Naive thymus-derived CD4-positive, alpha-beta T cell (primary cell): ENCODE measurements at places on chromosomes 1 and 21. TPM values are rescaled to one million over a fixed set of nuclear protein-coding genes. Genes with fewer than 3 reads are reported as not detected.

GRCh38 chr1:102837551-102837950, 270.8 kb downstream of the COL11A1 start:
- no peak overlapping the region for H3K27ac ChIP-seq
- H3K27me3 ChIP-seq, result no peaks in the 10 kb centered on the region
- H3K4me3 ChIP-seq, result no peak overlapping the region
- H3K4me1 ChIP-seq, result no peaks in the 10 kb centered on the region

DNA sequence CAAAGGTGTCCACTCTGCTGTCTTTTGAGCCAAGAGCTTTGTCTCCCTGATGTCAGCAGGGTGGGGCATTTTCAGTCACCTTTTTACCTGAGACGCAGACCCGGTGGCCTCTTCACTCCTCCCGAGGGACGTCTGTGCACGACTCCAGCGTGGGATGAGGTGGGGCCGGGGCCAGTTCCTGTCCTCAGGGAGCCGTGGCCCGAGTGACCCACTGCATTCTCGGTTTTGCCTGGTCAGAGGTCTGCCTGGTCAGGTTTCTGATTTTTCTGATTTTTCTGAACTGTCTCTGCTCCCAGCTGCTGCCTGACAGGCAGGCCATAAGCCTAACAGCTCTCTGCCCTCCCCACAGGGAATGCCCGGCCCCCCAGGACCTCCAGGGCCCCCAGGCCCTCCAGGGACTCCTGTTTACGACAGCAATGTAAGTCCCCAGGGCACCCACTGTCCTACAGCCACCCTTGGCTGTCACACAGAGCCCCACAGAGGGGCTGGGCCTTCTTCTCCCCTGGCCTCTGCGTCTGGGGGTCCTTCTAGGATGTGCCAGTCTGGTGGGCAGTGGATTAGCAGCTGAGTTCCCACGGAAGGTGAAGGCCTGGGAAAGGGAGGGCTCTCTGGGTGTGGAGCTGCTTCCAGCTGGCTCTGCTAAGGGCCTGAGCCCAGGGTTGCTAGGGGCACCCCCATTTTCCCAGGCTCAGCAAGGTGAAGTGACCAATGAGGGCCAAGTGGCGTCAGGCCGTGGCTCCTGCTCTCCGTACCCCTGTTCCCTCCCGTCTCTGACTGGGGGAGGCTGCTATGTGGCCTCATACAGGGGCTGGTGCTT, 45.9 kb downstream of the SLC19A1 start:
- H3K4me1 ChIP-seq, result no peaks in the 10 kb centered on the region
- H3K4me3 ChIP-seq, result no peak overlapping the region
- H3K27ac ChIP-seq, result no peak overlapping the region
- DNase-seq, result no peak
- peaks cover 47% of the 10 kb centered on the region for H3K36me3 ChIP-seq

GRCh38 chr1:8015036-8015808, 10.9 kb downstream of the ERRFI1 start:
- peak; percentile 57 for DNase-seq
- no peaks in the 10 kb centered on the region for H3K4me1 ChIP-seq
- peaks cover 7% of the 10 kb centered on the region for H3K27me3 ChIP-seq
- no peaks in the 10 kb centered on the region for H3K36me3 ChIP-seq

The OR2T11 gene
- not detected for total RNA-seq

DNA sequence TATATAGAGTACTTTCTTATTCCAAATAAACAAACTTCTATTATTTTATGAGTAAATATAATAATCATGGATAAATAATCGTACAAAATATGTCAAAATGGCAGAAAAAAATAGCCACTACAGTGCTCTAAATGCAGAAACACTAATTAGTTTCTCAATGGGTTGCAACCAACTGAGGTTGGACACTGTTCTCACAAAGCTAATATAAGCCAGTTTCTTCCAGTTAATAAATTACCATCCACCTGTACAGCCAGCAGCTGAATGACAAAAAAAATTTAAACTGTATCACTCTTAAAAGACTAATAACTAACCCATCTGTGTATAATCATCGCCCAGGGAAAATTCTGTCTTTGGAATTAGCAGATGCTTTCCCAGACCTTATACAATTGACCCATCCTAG, 36.9 kb downstream of the GDAP2 start:
- no peak overlapping the region for H3K4me3 ChIP-seq
- no peak overlapping the region for H3K27ac ChIP-seq
- no peaks in the 10 kb centered on the region for H3K27me3 ChIP-seq
- H3K36me3 ChIP-seq, result no peaks in the 10 kb centered on the region
- no peaks in the 10 kb centered on the region for H3K4me1 ChIP-seq

DNA sequence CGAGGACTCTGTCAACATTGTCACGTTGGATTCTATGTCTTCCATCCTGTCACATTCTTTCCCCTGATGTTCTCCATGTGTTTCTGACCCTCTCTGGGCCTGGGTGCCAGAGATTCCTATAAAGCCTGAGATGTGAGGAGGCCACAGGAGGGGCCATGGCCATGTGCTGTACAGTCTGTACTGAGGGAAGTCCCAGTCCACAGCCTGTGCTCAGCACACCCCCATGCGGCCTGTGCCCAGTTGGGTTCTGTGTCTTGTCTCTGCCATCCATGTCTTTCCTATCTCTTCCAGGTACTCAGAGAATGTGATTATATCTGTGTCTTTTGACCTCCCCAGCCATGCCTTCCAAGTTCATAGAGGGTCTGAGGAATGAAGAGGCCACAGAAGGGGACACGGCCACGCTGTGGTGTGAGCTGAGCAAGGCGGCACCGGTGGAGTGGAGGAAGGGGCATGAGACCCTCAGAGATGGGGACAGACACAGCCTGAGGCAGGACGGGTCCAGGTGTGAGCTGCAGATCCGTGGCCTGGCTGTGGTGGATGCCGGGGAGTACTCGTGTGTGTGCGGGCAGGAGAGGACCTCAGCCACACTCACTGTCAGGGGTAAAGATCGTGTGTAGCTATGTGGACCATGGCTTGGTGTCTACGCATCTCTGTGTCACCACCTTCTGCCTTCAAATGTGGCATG, 86.1 kb downstream of the OBSCN start:
- DNase-seq, result no peak
- no peak overlapping the region for H3K4me3 ChIP-seq
- no peaks in the 10 kb centered on the region for H3K4me1 ChIP-seq
- no peak overlapping the region for H3K27ac ChIP-seq
- H3K36me3 ChIP-seq, result peaks cover 48% of the 10 kb centered on the region
- H3K27me3 ChIP-seq, result no peaks in the 10 kb centered on the region

The LCE2C gene
- not detected for total RNA-seq

DNA sequence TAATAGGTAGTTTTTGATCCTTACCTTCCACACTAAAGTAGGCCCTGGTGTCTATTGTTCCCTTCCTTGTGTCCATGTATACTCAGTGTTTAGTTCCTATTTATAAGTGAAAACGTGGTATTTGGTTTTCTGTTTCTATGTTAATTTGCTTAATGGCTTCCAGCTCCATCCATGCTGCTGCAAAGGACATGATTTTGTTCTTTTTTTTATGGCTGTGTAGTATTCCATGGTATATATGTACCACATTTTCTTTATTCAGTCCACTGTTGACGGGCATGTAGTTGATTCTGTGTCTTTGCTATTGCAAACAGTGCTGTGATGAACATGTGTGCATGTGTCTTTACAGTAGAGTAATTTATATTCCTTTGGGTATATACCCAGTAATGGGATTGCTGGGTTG, 20.8 kb downstream of the PRCC start:
- H3K27me3 ChIP-seq, result no peaks in the 10 kb centered on the region
- no peaks in the 10 kb centered on the region for H3K4me1 ChIP-seq
- no peak for DNase-seq
- peaks cover 5% of the 10 kb centered on the region for H3K36me3 ChIP-seq
- no peak overlapping the region for H3K27ac ChIP-seq

GRCh38 chr1:71118086-71118485, 37.3 kb upstream of the ZRANB2 start:
- no peaks in the 10 kb centered on the region for H3K4me1 ChIP-seq
- H3K36me3 ChIP-seq, result no peaks in the 10 kb centered on the region
- no peak overlapping the region for H3K4me3 ChIP-seq

DNA sequence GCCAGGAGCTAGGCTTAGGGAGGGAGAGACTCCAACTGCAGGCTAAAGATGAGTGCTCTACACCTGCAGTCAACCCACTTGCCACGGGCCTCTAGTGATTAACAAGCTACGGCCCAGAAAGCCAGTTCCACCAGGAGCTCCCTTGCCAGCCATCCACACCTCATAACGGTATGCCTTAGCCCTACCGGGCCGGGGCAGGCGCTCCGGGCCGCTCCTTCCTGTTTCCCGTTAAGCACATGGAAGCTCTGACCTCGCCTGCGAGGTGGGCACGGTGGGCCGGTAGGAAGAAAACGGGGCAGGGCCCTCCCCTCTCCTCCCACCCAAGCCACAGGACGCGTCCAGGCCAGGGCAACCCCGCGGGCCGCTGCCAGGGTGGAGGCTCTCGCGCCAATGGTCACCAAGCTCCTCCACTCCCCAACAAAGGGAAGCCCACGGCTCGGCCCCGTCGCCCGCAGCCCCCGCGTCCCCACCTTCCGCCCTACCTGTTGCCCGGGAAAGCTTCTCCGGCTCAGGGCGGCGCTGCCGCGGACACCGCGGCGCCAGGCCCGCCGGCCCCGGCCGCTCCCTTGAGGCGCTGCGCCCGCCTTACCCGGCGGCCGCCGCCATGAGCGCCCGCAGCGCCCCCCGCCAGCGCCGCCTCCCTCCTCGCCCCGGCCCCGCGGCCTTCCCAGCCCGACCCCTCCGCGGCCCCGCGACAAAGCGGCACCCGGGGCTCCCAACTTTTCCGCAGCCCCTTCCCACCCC, 627 bp downstream of the CERS2 start:
- H3K4me3 ChIP-seq, result peak overlapping the region; percentile 82
- peaks cover 44% of the 10 kb centered on the region for H3K4me1 ChIP-seq
